ENCODE measurements at places on chromosomes 3 and 15.

DNA sequence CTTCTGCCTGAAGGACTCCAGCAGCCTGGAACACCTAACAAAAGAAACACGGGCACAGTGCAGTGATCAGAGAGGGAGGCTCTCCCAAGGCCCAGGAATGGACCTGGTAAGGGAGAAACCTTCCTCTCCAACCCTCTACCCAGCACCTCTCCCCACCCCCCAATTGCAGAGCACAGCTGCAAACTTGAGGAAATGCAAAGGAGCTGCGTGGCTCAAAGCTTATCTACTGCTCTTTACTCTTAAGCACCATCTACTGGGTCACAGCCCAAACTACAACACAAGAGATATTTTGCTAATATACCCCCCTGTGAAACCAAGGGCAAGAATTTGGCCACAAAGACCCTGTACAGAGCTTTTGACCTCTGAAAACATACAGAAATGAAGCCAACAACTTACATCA lies 328.3 kb downstream of the OXSM start:
- no peak for DNase-seq

DNA sequence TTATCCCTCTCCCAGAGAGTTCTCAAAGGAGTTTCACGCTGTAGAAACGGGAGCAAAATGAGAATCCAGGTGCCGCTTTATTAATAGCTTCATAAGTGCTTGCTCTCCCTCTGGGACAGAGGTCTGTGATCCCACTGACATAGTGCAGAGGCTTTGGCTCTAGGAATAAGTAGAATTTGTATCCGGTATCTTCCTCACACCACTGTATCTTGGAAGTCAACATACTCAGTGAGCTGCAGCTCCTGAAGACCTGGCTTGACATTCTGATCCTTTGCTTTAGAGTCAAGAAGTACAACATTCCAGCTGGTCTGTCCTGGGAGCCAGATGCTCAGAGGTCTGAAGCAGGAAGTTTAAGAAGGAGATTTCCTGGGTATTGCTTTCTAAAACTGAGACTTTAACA lies 323.0 kb downstream of the LPP start:
- no peak for DNase-seq

GRCh38 chr3:58898513-58898912 lies 151.3 kb downstream of the CFAP20DC start:
- DNase-seq, result no peak

GRCh38 chr3:32958509-32958908 lies 7.1 kb downstream of the CCR4 start:
- no peak for DNase-seq

DNA sequence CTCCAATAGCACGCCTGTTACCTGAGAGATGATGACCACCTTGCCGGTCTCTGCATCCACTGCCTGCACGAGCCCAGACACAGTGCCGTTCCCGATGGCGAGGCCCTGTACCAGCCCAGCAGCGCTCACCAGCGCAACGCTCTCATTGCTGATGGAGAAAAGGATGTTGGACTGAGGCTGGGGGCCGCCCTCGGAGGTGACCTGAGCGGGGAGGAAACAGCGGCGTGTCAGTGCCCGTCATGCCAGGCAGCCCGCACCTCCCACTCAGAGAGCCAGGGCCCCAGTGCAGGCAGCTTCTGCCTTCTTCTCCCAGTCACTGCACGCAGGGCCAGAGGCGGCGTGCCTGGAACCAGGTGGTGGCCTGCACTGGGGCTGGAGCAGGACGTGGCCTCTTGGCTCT lies 80.3 kb downstream of the NUP210 start:
- DNase-seq, result no peak

DNA sequence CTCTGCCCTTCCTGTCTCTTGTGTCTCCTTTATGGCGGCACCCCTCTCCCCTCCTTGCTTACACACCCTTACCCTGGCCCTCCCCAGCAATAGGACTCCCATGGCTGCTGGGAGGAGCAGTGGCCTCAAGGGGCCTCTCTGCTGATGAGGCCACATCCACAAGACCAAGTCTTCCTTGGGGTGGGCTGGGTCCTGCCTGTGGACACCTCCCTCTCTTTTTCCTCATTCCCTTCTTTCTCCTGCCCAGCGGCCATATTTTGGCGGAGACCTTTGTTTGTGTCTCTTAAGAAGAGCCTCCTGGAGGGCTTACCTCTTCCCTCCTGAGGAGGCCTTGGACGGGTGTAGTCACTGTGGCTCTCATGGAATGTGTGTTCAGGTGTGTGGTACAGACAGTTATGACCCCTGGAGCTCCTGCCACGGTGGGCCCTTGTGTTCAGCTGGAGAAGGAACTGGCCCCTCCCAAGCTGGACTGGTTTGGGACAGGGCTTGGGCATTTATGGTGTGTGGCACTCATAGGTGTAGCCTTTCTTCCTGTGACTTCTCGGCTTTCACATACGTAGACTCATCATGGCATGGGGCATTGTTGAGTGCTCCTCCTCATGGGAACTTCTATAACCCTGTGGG lies 56.6 kb upstream of the APEH start:
- no peak for DNase-seq

DNA sequence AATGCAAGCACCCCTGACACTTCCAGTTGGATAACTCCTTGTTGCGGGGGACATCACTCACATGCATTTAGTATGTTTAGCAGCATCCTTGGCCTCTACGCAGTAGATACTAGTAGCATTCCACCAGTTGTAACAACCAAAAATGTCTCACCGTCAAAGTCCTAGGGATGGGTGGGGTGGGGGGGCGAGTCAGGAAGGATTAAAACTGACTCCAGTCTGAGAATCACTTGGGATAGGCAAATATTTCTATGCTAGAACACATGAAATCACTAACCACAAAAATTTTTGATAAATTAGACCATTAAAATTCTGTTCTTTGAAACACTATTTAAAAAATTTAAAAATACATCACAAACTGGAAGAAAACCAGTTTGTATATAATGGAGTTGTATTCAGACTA lies 18.0 kb downstream of the ICE2 start:
- no peak for DNase-seq

GRCh38 chr15:57567891-57568290 lies 23.8 kb upstream of the MYZAP start:
- DNase-seq, result no peak

GRCh38 chr3:31937225-31937624 lies 43.8 kb downstream of the OSBPL10 start:
- no peak for DNase-seq

GRCh38 chr3:53043738-53044137 lies 2.1 kb downstream of the SFMBT1 start:
- DNase-seq, result no peak

GRCh38 chr3:40691452-40691861 lies 166.7 kb downstream of the ZNF621 start:
- DNase-seq, result no peak

DNA sequence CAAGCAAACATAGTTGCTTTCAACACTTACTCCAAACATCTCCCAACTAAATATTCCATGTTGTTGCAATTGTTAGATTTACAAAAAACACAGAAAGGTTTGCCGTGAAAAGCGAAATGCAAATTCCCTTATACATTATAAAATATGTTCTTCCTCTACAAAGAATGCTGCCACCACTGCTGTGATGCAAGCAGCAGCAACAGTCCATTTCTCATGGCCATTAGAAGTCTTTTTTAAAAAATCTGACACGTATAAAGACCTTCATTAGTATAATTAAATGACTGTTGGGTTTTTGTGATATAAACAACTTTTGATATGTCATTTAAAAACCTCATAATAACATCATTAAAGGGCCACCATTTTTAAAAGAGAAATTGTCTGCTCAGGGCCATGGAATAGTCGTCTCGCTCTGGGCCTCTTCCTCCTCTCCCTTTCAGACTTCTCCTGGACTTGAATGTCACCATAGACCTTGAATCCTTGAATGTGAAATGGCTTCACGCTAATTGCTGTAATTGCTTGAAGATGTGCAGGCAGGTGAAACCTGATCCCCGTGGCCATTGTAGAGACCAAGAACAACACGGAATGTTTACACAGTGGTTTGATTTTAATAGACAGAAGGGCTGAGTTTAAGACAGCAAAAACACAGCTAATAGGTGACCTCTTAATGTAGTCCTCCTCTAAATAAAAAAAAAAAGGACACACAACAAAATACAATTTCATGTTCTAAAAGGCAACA lies 450.4 kb downstream of the FOXP1 start:
- no peak for DNase-seq

- DNase-seq, result no peak
These were observed 122.5 kb downstream of the LEKR1 start for GRCh38 chr3:156948402-156949210.

DNA sequence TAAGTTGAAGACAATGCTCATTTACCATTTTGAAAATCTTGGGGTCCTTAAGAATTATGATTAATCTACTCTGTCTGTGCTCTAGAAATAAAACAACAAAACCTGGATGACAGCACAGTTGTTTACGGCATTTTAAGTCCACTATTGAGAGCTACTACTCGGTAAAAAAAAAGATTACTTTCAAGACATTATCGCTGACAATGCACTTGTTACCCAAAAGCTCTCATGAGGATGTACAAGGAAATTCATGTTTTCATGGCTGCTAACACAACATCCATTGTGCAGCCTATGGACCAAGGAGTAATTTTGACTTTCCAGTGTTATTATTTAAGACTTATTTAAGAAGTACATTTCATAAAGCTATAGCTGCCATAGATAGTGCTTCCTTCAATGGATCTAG lies 221.3 kb downstream of the GRM7 start:
- DNase-seq, result no peak

- no peak for DNase-seq
These were observed 46.3 kb downstream of the EBLN2 start for GRCh38 chr3:73107676-73108187.

GRCh38 chr3:151347432-151347831 lies 18.1 kb upstream of the P2RY13 start:
- no peak for DNase-seq

DNA sequence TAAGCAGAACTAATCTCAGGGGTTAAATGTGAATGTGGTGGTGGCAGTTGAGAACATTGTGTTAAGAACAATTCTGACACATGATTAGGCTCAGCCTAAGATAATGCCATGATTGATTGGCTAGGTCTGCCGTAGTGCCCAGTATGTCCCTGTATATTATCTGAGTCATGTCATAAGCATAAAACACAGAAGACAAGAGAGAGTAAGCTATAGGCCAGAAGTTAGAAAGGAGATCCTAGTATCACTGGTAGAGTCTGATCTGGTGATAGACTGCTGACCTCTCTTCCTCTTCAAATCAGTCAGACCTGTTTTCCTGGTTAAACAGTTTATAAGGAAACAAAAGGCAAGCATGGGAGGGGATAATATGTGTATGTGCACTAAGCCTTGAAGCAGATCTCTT lies 30.1 kb upstream of the ATP8B4 start:
- DNase-seq, result no peak

- no peak for DNase-seq
These were observed 260.5 kb downstream of the PYDC2 start for GRCh38 chr3:191721390-191721861.

- DNase-seq, result no peak
These were observed 277.6 kb upstream of the NAALADL2 start for GRCh38 chr3:174581558-174581957.

DNA sequence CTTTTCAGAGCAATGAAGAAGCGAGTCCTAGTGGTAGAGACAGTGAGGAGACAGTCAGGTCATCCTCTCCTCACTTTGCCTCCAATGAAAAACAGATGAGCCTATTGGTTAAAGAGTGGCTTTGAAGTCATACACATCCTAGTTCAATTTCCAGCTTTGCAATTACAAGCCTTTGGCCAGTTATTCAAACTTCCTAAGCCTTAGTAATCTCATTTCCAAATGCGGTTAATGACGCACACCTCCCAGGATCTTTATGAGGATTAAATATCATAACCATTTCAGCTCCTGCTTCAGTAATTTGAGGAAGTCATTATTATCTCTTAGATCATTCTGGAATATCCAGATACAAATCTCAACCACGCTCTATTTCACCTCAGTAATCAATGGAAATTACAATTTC lies 10.0 kb upstream of the ST6GAL1 start:
- DNase-seq, result no peak

GRCh38 chr15:41025393-41025792 lies 72.1 kb downstream of the CHAC1 start:
- DNase-seq, result no peak

GRCh38 chr3:24521420-24522145 lies 26.9 kb upstream of the THRB start:
- no peak for DNase-seq

DNA sequence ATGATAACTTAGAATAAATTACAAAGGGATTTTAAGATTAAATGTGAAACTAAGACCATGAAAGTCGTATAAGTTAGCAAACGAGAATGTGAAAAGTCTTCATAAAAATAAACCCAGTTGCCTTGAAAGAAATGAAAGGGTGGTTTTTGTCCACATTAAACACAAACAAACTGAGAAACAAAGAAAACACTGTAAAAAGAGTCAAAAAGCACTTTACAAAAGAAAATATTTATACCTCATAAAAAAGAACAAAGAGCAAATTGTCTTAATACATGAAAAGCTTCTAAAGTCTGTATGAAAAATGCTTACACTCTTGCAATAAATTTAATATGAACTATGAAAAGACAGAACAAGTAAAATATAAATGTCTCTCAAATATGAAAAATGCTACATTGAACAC lies 865.9 kb upstream of the CADM2 start:
- no peak for DNase-seq

DNA sequence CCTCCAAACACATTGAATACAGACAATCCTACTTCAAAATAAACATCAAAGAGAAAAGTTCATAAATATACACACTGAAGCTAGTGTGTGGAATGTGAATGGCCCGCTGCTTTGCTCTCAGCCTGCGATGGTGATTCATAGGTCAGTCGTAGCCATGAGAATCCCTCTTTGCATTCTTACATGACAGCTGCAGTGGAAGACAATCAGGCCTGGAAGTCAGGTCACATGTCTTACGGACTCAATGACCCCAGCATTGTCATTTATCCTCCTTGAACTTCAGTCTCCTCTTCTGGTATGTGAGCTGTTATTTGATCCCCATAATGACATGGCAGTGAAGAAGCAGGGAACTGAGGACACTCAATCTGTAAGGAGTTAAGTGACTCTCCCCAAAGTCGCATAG lies 217.8 kb upstream of the EOMES start:
- DNase-seq, result no peak

- DNase-seq, result no peak
These were observed 497.7 kb upstream of the THBS1 start for GRCh38 chr15:39083213-39083612.

GRCh38 chr15:40088929-40089755 lies 19.5 kb downstream of the BMF start:
- no peak for DNase-seq

GRCh38 chr3:45313743-45314403 lies 74.5 kb upstream of the LARS2 start:
- DNase-seq, result no peak

Measured in T-helper 1 cell (primary cell).